ENCODE measurements at places on chromosomes 2 and 18.

- no peak for DNase-seq
These were observed 73.2 kb downstream of the CERS6 start for GRCh38 chr2:168529054-168529833.

GRCh38 chr2:164705412-164706167, 84.3 kb upstream of the GRB14 start:
- DNase-seq = no peak

- DNase-seq = no peak
These were observed 18.6 kb downstream of the DNMT3A start for GRCh38 chr2:25323042-25323514.

DNA sequence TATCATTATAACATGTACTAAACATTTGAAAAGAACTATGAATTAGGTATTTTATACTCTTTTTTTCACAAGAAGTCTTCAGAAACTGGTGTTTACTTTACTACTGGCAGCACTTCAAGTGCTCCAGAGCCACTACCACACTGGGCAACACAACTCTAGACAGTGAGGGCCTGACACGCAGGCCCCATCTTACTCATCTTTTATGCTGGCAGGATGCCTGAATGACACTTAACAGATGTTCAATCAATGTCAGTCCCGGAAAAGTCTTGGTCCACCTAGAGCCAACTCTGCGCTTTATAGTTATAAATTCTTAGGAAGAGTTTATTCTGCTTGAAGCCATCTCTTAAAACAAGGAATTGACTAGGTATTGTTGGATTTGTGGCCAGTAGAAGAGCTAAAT, 8.7 kb upstream of the WIPF1 start:
- no peak for DNase-seq

DNA sequence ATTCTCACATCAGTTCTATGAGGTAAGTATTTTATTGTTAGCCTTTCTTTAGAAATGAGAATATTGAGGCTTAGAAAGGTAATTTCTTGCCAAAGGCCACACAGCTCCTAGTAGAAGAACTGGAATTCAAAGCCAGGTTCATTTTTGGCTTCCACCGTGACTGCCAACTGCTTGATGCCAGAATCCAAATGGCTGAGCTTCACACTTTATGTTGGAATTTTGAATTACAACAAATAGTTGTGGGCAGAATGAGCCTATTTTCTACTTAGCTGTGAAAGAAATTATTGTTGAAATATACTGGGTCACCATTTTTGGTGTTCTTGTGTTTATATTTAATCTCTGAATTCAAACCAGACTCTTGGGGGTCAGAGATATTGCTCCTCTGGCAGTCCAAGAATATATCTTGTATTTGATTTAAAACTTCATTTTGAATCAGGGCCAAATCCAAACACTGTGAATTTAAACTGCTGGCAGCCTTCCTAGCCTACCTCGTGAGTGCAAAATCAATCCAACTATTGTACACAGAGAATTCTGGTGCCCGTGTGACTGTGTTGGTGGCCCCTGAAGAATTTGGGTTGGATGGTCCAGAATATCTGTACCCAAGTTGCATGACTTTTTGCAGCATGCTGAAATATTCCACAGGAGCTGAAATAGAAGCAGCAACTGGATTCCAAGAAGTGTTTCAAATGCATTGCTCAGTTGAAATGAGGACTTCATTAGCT, 35.6 kb upstream of the LPIN1 start:
- DNase-seq = no peak

GRCh38 chr2:31558401-31559295, 22.1 kb downstream of the SRD5A2 start:
- DNase-seq = no peak

DNA sequence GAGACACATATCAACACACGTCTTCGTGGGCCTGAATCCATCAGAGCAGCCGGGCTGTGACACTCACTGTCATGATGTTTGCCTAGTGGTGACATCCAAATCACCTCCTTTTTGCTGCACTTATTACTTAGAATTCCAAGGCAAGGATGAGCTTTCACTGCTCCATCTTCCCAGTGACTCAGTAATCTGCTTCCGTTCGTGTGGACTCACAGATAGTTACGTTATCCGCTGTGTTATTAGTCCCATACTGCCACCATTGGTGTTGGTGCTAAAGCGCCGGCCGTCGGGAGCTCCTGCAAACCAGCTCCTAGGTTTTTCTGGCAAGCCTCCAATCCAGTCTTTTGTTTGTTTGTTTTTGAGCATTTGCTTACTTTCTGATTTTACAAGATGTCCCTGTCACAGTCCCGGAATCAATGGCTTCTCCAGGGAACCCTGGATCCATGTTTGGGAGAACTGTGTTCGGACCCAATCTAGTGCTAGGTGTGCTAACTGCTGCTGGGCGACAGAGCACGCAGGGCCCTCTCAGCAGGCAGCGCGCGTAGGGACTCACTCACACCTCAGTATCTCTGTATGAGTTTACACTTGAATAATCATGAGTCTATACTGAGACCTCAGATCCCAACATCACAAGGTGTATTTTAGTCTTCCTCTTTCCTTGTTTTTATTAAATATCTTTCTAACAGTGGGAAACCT, 42.6 kb downstream of the HDAC4 start:
- DNase-seq = no peak

- DNase-seq = no peak
These were observed 59.5 kb upstream of the SP3 start for GRCh38 chr2:174024524-174025270.

GRCh38 chr2:34419856-34420255, 820.8 kb upstream of the FAM98A start:
- no peak for DNase-seq

- DNase-seq = no peak
These were observed 492.7 kb upstream of the DDX18 start for GRCh38 chr2:117321816-117322215.

DNA sequence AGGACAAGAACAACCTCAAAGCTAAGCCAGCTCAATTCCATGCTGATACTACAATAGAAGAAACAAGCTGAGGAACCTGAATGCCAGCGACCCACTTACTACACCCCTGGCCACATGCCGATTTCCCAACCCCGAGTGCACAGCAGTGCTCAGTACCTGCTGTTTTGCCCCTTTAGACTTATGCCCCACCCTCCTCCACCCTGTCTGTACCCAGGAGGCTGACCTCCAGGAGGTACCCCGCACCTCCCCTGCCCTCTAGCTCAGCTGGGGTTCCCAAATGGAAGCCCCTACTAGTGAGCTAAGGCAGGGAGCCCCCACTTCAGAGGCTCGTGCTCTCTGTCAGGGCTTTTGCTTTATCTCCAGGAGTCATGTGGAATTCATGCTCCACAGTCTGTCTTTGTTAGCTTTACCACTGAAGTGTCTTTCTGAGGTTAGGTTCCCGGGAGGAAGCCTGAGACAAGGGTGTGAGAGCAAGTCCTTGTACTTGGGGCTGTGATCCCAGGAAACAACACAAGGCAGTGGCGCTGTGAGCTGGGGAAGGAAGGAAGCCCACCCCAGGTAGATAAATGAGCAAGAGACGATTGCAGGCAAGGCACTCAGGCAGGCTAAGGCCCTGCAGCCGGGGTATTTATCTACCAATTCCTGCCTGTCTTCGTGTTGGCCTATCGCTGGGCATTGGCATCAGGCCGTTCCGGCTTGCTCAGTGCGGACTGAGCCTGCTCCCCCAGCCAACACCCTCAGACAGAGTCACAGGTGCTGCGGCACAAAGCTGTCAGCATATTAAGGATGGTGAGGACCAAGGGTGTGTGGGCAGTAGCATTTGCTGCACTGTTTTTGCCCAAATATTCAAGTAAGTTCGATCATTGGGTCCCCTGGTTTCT, 220.5 kb downstream of the CYP26B1 start:
- no peak for DNase-seq

DNA sequence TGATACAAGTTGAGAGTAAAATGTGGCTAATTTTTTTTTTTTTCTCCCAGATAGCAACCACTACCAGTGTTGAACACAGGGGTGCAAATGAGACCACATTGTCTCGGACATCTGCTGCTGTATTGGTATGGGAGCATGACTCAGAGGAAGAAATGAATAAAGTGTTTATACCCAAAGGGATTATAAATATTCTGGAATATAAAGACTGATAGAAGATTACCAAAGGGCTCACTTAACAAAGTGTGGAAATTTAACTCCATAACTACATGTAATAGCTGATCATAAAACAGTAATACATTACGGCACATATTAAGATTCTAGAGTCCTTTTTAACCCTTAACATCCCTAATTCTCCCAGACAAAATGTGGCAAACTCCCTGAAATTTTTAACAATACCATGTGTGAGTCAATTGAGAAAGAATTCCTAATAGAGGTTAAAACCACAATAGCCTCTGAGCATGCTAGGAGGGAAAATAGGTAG, 1023.0 kb upstream of the ACVR2A start:
- no peak for DNase-seq
